Midbrain (tissue), 1 donor: ENCODE measurements at places on chromosomes 7 and 10.

DNA sequence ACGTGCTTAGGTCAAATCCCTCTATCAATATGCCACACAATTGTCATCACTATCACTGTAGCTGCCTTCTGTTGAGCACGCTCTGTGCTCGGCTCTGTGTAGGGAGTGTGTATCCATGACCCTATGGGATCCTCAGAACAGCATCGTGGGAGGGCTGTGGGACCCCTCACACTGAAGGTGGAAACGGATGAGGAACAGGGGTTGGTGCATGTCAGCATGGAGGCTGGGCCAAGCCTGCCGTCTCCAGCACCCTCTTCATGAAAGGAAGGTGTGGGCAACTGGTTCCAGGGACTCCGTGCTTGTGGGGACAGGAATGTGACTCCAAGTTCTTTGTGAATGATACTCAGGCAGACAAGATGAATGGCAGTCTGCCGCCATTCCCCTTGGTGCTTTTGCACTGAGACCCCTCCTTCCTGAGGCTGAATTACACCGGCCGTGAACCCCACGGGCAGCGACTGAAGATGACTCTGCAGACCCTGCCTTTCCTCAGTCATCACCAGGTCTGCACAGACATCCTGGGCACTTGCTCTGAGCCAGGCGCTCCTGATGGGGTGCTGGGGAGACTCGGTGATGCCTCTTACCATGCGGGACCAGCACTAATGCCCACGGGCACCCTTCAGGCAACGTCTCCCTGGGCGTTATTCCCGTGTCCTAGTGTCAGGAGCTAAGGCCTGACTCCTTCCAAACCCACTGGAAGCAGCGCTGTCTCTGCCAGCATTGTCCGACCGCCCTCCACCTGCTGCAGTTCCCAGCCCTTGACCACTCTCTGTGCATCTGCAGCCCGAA, 495.2 kb downstream of the TCERG1L start:
- DNase-seq: no peak

- DNase-seq: no peak
These were observed 243.3 kb upstream of the CDC14C start for GRCh38 chr7:48681006-48681405.

GRCh38 chr7:97506728-97507127, 225.2 kb upstream of the TAC1 start:
- no peak for DNase-seq

- no peak for DNase-seq
These were observed 9.2 kb downstream of the ITIH5 start for GRCh38 chr10:7657552-7657951.

DNA sequence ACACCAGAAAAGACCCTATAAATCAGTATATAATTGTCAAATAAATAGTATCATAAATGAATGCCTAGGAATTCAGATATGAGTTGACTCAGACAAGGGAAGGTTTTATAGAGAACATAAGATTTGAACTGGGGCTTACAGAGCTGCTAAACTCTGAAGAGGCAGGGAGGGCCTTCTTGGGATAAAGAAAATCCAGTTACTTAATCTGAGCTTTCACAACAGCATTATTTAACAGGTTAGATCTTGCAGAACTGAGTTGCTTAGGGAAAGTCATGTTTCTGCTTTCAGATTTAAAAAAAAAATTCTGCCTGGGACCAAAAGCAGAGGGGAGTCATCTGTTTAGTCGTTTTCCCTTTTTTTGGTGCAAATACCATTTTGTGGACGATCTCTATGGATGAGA, 594.8 kb upstream of the FZD8 start:
- DNase-seq: no peak

GRCh38 chr7:81623251-81623855, 146.5 kb downstream of the HGF start:
- no peak for DNase-seq

- DNase-seq: no peak
These were observed 30.2 kb downstream of the COBL start for GRCh38 chr7:51286401-51286800.

- DNase-seq: no peak
These were observed 56.0 kb downstream of the DYNC2I1 start for GRCh38 chr7:158912406-158912805.

- DNase-seq: no peak
These were observed 965.1 kb downstream of the CCSER2 start for GRCh38 chr10:85293483-85293882.

DNA sequence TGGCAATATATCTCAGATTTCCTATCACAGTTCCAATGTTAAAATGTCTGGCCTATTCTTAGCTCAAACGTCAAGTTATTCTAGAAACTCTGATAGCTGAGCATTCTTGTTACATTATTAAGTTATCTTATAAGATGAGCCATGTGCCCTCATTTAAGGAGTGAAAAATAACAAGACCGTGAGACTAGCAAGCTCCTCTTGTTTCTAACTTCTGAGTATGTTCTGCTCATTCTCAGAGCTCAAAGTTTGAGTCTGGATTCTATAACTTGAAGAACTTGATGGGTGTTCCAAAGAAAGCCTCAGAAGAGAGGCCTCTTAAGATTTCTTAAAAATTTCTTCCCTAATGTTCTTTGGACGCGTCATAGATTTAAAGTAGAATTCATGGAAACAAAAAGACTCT, 215.2 kb downstream of the HTR7 start:
- DNase-seq: no peak

- DNase-seq: no peak
These were observed 64.6 kb downstream of the MKI67 start for GRCh38 chr10:128061306-128062300.

DNA sequence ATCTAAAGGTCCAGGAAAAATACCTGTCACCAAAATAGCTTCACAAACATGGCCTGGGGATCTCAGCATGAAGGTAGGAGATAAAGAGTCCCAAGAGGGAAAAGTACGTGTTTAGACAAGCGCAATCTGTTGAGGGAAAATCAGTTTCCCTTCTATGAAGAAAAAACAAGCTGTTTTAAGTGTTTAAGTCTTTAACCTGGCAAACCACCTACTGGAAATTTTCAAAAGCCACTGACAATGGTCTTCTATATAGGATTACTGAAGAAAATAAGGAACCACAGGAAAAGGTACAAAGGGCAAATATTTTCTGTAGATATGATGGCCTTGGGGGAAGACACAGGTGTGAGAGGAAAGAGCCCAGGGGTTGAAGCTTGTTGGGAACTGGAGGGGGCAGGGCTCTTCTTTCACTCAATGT, 21.2 kb downstream of the ALDH18A1 start:
- no peak for DNase-seq

GRCh38 chr10:70578371-70578947, 24.1 kb downstream of the PRF1 start:
- DNase-seq: no peak

GRCh38 chr7:824081-824480, 8.2 kb upstream of the SUN1 start:
- no peak for DNase-seq
